Endothelial cell of umbilical vein (primary cell): ENCODE measurements at places on chromosomes 5 and 9. TPM values are rescaled to one million over a fixed set of nuclear protein-coding genes. Genes with fewer than 3 reads are reported as not detected.
A peak's percentile ranks its signal among the peaks of the same experiment; 100 is the strongest.

IL13 gene
- total RNA-seq: not detected in 2 replicates

GRCh38 chr5:54226215-54226614 is 84.2 kb downstream of the ARL15 start:
- H3K36me3 ChIP-seq: no peaks in the 10 kb centered on the region
- no peak overlapping the region for H3K27ac ChIP-seq
- H3K4me1 ChIP-seq: no peaks in the 10 kb centered on the region
- H3K4me3 ChIP-seq: no peak overlapping the region
- H3K27me3 ChIP-seq: no peaks in the 10 kb centered on the region

WHRN gene
- 0.69 and 1.1 TPM in 2 replicates for total RNA-seq

GLRA1 gene
- not detected in 2 replicates for total RNA-seq

- H3K27ac ChIP-seq: no peak overlapping the region
- no peaks in the 10 kb centered on the region for H3K4me1 ChIP-seq
- no peak for DNase-seq
- H3K4me3 ChIP-seq: no peak overlapping the region
- H3K27me3 ChIP-seq: peaks cover 5% of the 10 kb centered on the region
Measured at GRCh38 chr9:14780251-14780650, 57.7 kb upstream of the CER1 start.

RETREG1 gene
- 0.46 TPM in 1 of 2 replicates, not detected in the other for total RNA-seq

DNA sequence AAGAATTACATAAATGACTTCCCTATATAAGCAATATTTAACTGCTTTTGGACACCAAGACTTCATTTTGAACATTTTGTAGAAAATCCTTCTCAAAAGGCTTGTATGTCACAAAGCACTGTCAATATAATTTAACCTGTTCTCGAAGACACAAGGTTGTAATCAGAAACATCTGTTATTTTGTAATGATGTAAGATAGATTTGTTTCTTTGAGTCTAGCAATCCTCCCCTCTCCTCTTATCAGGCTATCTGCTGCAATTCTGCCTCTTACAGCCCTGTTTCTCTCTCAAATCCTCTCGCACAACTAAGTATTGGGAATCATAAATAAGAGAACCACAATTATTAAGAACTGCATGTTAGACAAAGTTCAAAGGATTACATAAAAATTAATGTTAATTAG is 18.6 kb upstream of the TARS1 start:
- no peaks in the 10 kb centered on the region for H3K4me1 ChIP-seq
- peaks cover under 1% of the 10 kb centered on the region for H3K27me3 ChIP-seq
- no peak overlapping the region for H3K4me3 ChIP-seq
- no peak overlapping the region for H3K27ac ChIP-seq
- no peak for DNase-seq

DNA sequence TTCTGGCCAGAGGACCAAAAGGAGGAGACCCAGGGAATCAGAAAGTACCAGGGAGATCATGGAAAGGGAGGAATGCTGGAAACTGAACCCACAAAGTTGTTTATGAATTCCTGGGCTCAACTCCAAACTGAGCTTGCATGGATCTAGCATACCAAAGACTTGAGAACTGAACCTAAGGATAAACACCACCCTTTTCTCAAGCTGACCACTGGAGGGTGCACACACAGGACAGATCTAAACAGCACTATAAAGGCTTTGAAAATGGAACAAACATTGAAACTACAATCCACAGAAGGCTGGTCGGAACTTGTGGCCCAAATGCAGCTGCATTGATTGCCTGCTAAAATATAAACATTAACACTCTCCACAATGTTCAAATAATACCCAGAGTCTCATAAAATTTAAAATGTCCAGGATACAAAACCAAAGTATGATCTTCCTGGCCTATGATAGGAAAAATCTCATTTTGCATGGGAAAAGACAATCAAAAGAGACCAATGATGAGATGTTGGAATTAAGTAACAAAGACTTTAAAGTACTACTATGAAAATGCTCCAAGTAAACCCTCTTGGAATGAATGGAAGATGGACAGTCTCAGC is 15.6 kb upstream of the IRF1 start:
- peaks cover 35% of the 10 kb centered on the region for H3K4me1 ChIP-seq
- H3K36me3 ChIP-seq: no peaks in the 10 kb centered on the region
- no peak overlapping the region for H3K27ac ChIP-seq
- H3K27me3 ChIP-seq: no peaks in the 10 kb centered on the region
- peak; percentile 67 for DNase-seq

- no peaks in the 10 kb centered on the region for H3K36me3 ChIP-seq
- DNase-seq: no peak
- H3K27ac ChIP-seq: no peak overlapping the region
- H3K4me3 ChIP-seq: no peak overlapping the region
Measured at GRCh38 chr5:36217988-36218387, 23.7 kb downstream of the NADK2 start.

DNA sequence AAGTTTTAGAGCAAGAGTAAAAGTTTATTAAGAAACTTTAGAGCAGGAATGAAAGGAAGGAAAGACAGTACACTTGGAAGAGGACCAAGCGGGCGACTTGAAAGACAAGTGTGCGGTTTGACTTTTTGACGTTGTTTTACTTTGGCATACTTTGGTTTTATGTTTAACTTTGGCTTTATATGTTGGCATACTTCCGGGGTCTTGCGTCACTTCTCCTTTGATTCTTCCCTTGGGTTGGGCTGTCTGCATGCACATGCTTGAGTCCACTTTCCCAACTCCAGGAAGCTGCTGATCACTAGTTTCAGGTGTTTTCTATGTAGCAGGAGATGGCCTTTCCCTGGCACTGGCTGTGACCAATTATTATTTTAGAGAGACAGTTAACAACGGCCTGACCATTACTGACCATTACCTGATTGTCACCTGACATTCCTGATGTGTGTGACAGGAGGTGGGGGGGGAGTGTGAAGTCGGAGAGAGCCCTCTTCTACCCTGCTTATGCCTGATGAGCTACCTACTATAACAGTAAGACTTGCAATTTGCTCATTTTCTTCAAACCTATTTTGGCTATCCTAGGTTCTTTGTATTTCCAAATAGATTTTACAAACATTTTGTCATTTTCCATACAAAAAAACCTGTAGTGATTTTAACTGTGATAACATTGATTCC is 45.5 kb downstream of the TNFSF8 start:
- no peak overlapping the region for H3K27ac ChIP-seq
- DNase-seq: no peak
- no peaks in the 10 kb centered on the region for H3K27me3 ChIP-seq
- no peak overlapping the region for H3K4me3 ChIP-seq

FBN2 gene
- 57.4 and 61.6 TPM in 2 replicates for total RNA-seq

DNA sequence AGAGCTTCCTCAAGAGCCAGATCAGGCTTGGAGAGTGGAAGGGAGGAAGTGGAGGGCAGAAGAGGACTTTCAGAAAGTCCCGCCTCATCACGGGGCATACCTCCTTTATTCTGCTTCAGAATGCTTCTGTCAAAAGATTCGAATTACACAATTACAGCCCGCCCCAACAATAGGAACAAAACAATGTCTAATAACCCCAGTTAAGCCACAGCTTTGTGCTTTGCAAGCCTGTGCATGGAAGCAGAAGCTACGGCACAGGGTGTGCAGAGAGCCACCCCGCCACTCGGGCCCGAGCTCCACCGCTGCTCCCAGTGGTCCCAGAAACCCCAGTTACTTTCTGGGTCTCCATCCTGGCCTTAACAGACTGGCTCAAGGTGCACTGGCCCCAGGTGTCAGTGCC is 23.5 kb downstream of the HNRNPH1 start:
- peaks cover 37% of the 10 kb centered on the region for H3K36me3 ChIP-seq
- no peaks in the 10 kb centered on the region for H3K4me1 ChIP-seq
- H3K4me3 ChIP-seq: no peak overlapping the region
- no peak overlapping the region for H3K27ac ChIP-seq
- no peak for DNase-seq

DNA sequence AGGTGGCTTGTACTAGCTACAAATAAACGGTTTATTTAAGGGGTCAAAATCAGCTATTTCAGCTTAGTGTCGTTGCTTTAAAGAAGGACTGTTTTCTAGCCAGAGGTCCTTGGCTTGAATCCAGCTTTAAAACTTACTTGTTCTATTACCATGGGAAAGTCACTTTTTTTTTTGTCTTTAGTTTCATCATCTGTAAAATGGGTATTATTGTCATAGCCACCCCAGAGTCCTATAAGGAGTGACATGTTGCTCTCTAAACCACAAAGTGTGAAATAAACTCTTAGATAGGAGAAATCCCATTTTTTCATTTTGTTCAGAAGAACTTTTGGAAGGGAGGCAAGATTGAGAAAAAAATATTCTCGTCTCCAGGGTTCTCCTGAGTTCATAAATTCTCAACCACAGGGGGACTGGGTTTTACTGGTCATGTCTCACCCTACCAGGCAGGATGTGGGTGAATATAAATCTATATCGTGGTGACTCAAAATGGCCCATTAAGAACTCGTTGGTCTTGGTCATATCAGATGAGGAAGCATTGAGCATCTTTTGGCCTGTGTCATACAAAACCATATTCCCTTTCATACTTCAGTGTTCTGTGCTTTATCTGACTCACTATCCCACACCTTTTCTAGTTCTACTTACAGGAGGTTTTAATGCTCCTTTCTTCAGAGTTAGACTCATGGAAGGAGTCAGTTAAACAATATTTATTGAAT is 202.7 kb upstream of the NR3C1 start:
- no peaks in the 10 kb centered on the region for H3K4me1 ChIP-seq
- no peak overlapping the region for H3K27ac ChIP-seq
- H3K36me3 ChIP-seq: no peaks in the 10 kb centered on the region
- H3K4me3 ChIP-seq: no peak overlapping the region

GRCh38 chr5:36998578-36998977 is 122.0 kb downstream of the NIPBL start:
- no peaks in the 10 kb centered on the region for H3K4me1 ChIP-seq
- DNase-seq: no peak
- H3K4me3 ChIP-seq: no peak overlapping the region
- H3K27ac ChIP-seq: no peak overlapping the region
- H3K27me3 ChIP-seq: no peaks in the 10 kb centered on the region

SPRY4 gene
- 33.9 and 49.5 TPM in 2 replicates for total RNA-seq

GPRIN1 gene
- 9.3 and 10.4 TPM in 2 replicates for total RNA-seq

IQGAP2 gene
- total RNA-seq: 4.7 and 5.7 TPM in 2 replicates

DNA sequence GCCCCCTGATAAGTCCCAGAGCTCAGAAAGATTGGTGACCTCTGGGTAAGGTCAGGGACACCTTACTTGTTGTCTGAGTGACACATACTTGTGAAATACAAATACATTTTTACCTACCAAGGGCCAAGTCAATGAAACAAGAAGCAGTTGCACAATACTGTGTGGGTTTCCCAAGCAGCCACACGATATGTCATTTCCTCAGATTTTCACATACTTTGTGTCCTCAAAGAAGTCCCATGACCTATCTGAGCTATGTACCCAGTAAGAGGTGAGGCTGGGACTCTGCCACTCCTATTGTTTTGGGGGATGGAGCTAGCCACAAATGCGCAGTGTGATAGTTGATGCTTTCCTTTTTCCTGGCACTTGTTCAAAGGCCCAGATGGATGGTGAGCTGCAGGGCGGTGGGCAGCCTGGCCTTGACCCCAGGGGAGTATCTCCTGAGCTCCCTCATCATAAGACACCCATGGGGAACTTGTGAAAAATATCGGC is 4.8 kb upstream of the SLC25A51 start:
- H3K27ac ChIP-seq: no peak overlapping the region
- H3K36me3 ChIP-seq: no peaks in the 10 kb centered on the region
- H3K4me3 ChIP-seq: no peak overlapping the region
- no peak for DNase-seq
- H3K4me1 ChIP-seq: peaks cover 7% of the 10 kb centered on the region
- no peaks in the 10 kb centered on the region for H3K27me3 ChIP-seq

DAB2IP gene
- total RNA-seq: 48.4 and 53.6 TPM in 2 replicates

- H3K27me3 ChIP-seq: no peaks in the 10 kb centered on the region
- H3K36me3 ChIP-seq: no peaks in the 10 kb centered on the region
- H3K4me3 ChIP-seq: no peak overlapping the region
- H3K4me1 ChIP-seq: no peaks in the 10 kb centered on the region
- DNase-seq: no peak
Measured at GRCh38 chr5:2619216-2619615, 132.3 kb downstream of the IRX2 start.
